SW480 (cell line): ENCODE measurements at places on chromosomes 1 and 21.

- no peak for DNase-seq
These were observed 161.2 kb downstream of the PSMG1 start for GRCh38 chr21:39022035-39022434.

DNA sequence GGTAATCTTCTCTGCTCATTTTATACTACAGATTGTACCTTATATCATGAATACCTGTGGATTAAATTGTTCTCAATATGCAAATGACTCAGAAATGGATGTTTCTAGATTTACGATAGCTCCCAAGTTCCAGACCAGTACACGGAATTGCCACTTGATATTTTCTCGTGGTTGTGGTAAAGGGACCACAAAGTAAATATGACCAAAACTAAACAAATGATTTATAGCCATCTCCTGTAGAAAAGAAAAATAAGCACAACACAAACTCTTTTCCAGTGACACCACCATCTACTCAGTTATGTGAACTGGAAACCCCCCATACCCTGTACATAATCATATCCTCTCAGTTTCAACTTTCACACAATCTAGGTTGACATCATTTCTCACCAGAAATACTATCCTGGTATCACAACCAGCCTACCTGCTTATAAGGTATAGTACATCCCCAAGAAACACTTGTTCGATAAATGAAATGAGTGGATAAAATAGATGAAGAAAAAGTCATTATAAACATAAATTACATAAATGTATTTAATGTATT is 172.3 kb downstream of the ADGRL4 start:
- no peak for DNase-seq

DNA sequence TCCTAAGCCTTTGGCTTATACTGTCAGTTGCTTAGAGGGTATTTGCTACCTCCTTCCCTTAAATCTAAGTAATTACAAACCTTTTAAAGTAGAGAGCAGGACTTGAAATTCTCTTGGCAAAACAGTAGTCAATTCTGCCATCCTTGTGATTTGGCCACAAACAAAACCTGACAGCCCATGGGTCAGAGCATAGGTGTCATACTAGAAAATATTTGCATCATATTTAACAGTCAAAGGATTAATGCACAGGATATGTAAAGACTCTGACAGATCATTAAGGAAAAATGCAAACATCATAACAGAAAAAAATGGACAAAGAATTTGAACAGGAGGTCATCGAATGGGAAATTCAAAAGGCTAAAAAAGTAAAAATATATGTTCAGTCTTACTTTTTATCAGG is 50.5 kb downstream of the ZFYVE9 start:
- DNase-seq, result no peak

GRCh38 chr1:211259638-211260126 is 516 bp downstream of the RCOR3 start:
- DNase-seq, result peak; percentile 69

GRCh38 chr1:200911361-200911760 is 16.7 kb downstream of the INAVA start:
- no peak for DNase-seq

GRCh38 chr21:36423771-36424433 is 38.7 kb downstream of the CHAF1B start:
- no peak for DNase-seq

- no peak for DNase-seq
These were observed 71.9 kb downstream of the PLA2G4A start for GRCh38 chr1:186900539-186901237.

GRCh38 chr1:220841293-220841692 is 38.0 kb upstream of the HLX start:
- DNase-seq, result no peak

GRCh38 chr1:44301442-44301841 is 53.6 kb downstream of the ERI3 start:
- no peak for DNase-seq

DNA sequence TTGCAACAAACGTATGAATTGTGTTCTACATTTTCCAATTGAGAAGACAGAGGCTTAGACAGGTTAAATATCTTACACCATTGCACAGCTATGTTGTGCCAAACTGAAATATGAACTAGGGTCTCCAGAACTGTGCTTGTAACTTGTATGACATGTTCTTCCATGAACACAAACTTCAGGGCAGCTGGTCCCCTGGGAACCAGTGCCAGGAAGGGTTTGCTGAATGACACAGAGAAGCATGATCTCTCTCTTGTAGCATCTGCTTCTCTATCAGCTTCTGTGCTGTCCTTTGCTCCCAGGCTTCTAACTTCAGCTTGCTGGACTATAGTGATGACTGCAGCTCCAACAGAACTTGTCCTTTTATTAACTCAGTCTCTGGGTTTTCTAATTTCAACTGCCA is 385.5 kb downstream of the SIPA1L2 start:
- no peak for DNase-seq
